ENCODE measurements at places on chromosomes 6 and 20.

DNA sequence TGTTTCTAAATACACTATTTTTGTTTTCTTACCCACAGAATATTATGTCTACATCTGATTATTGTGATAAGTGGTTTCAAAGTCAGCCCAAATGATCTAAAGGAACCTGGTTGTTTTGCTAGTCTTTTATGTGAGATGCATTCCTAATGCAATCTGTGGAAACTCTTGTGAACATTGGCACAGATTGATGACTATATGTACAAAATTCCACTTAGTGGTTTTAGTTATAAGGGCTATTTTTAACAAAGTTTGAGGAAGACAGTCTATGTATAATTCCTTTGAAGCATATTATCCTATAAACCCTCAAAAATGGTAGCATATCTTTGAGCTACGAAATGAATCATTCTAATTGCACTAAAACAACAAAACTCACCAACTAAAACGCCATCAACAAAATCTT, 140.9 kb downstream of the GRIK2 start:
- DNase-seq: no peak

DNA sequence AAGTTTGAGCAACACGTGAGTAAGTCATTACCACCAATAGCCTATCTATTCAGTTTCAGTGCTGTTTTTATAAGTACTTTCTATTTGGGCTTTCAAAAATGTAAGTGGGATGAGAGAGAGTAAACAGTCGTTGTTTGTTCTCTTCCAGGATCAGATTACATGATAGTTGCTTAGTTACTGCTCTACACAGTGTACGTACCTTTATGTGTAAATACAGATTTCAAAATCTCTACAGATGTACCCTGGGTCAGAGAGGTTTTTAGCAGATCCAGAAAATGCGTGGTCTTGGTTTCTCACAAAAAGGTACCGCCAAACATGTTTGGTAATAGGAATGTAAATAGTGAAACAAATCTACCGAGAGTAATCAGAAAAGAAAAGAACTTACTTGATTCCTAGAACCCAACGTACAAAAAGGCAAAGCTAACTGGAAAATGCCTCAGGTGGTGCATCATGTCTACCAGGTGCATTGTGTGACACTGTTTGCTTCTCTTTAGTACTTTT, 421.1 kb downstream of the BCKDHB start:
- DNase-seq: no peak

- DNase-seq: no peak
These were observed 96.8 kb downstream of the IYD start for GRCh38 chr6:150465610-150466009.

- no peak for DNase-seq
These were observed 36.7 kb downstream of the C6orf132 start for GRCh38 chr6:42105709-42106108.

- DNase-seq: no peak
These were observed 22.6 kb upstream of the SIRPB2 start for GRCh38 chr20:1513801-1514200.

All from activated CD8-positive, alpha-beta memory T cell treated with anti-CD3 and anti-CD28 coated beads for 1 hour (primary cell).